AG10803 (cell line): ENCODE measurements at places on chromosomes 5 and 9.
A peak's percentile ranks its signal among the peaks of the same experiment; 100 is the strongest.

DNA sequence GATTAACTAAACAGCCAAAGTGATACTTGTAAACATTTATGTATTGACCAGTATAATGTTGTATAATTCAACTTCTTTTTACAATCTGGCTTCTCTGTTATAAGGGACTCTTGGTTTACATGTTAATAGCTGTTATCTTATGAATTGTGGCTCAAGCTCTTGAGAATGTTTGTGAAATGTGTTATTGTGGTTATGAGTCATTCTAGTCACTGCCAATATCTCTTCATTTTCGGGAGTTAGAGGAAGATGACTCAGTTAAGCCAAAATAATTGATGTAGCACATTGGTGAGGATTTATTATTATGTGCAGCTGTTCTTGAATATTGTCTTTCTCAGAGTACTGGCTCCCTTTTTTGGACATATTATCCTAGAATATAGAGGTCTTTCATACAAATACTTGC is 655.2 kb upstream of the RIOK2 start:
- peak; percentile 93 for DNase-seq

GRCh38 chr5:10984021-10984715 is 223.1 kb upstream of the DAP start:
- no peak for DNase-seq

GRCh38 chr9:79489261-79490000 is 82.3 kb upstream of the TLE4 start:
- peak; percentile 36 for DNase-seq

- DNase-seq = no peak
These were observed 32.7 kb downstream of the KCNT1 start for GRCh38 chr9:135734616-135735144.
